ENCODE measurements at places on chromosomes 6 and 20.

- DNase-seq: no peak
These were observed 28.0 kb upstream of the ADGRF5 start for GRCh38 chr6:46949632-46950280.

GRCh38 chr6:90256698-90257485, 39.8 kb downstream of the BACH2 start:
- DNase-seq: no peak

DNA sequence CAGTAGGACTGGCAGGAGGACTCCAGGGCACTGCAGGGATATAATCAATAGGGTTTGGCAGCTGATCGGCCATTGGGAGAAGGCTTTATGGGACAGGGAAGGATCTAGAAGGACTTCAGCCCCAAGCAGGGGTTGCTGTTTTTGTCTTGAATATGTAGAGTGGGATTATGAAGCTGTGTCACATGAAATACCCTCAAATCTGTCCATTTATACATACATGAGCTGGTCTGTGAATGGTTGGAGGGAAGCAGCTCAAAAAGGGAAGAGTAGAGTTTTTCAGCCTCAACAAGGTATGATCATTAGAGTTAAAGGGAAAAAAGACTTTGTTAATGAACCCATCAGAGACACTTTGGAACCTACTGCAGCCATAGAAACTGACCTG, 98.2 kb upstream of the ZNF217 start:
- no peak for DNase-seq

GRCh38 chr6:106750946-106751345, 121.6 kb downstream of the QRSL1 start:
- DNase-seq: no peak

GRCh38 chr6:25925876-25926275, 4.6 kb downstream of the SLC17A2 start:
- DNase-seq: no peak

DNA sequence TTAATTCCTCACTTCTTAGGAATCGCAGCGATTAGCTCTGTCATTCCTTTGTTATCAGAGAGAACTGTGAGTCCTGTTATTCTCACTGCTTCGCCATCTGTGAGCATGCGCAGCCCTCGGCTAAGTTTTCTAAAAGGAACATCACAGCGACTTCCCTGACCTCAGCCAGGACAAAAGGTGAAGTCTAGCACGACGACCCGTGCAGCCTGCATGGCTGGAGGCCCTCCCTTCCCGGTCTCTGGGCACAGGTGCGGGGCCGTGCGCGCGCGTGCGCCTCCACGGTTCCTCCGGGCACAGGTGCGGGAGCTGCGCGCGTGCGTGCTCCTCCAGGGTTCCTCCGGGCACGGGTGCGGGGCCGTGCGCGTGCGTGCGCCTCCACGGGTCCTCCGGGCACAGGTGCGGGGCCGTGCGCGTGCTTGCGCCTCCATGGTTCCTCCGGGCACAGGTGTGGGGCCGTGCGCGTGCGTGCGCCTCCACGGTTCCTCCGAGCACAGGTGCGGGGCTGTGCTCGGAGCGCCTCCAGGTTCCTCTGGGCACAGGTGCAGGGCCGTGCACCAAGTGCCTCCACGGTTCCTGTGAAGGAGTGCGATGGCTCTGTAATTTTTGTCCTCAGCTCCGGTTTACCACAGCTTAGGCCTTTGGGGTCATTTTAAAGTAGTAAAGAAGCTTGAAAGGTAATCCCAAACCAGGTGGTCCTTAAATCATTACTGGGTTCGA, 212.3 kb downstream of the ERMARD start:
- no peak for DNase-seq

DNA sequence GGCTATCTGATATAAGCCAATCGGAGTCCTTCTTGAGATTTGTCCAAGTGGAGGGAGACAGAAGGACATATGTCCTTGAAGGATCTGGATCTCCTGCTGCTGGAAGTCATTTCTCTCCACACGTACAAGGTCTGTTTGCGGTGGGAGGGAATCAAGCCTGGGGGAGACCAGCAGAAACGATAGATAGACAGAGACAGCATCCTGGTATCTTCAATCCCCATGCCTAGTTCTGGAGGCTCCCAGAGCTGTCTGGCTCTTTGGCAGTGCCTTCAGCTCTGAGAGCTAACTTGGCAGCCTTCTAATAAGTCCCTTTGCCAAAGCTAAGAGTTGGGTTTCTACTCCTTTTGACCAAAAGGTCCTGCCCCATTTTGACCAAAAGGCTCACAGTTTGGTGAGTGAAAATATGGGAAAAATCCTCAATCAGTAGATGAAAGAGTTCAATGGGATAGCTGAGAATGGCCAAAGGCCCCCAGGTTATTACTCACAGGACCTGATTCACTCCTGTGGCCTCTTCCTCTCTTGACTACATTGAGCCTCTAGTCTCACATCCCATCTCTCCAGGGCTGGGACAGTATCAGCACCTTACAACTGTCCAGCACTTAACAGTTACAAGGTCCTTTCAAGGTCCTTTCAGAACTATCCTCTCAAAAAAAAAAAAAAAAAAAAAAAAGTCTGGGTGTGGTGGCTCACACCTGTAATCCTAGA, 20.3 kb downstream of the AARS2 start:
- DNase-seq: no peak

DNA sequence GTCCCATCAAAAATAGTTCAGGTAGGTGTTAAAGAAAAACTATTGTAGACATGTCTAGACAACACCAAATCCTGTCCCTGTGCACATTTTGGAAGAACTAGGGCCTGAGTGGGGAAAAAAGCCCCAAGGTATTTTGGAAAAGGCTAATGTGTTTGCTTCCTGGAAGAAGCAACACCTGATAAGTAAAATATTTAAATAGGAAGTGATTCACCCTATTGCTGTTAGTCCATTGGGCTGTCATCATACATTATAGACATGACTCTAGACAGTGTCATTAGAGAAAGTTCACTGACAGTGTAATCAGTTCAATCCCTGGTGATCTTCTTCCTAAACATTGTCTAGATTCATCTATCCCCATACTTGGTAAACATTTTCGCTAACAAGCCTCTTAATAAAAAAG, 465.3 kb downstream of the CBLN4 start:
- no peak for DNase-seq

GRCh38 chr6:97586344-97586743, 303.3 kb upstream of the MMS22L start:
- DNase-seq: no peak

GRCh38 chr6:157717340-157717748, 105.7 kb upstream of the SNX9 start:
- DNase-seq: no peak

Data from brain pericyte (primary cell).